Activated CD8-positive, alpha-beta memory T cell treated with anti-CD3 and anti-CD28 coated beads for 1 hour (primary cell): ENCODE measurements at places on chromosomes 6 and 20.
A peak's percentile ranks its signal among the peaks of the same experiment; 100 is the strongest.

DNA sequence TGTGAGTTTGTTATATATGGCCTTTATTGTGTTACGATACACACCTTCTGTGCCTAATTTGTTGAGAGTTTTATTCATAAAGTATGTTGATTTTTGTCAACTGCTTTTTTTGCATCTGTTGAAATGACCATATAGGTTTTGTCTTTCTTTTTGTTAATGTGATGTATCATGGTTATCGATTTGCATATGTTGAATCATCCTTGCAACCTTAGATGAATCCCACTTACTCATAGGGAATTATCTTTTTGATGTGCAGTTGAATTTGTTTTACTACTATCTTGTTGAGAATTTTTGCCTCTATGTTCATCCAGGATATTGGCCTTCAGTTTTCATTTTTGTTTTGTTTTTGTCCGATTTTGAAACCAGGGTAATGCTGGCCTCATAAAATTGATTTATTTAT lies 45.7 kb upstream of the TPD52L1 start:
- no peak for DNase-seq

DNA sequence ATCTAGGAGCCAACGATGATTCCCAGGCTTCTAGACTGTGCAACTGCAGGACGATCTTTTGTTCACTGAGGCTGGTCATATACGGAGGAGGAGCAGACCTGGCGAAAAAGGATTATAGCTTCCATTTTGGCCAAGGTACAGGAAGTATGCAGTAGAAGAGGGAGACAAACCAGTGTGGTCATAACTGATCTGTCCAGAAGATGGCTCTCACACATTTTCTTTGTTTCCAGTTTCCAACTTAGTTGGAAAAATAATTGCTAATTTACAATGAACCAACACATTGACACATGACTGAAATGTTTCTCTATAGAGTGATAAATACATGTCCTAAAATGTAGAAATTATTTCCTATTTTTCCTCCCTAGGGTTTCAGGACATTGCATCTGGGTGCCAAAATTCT lies 364.1 kb upstream of the BTBD3 start:
- no peak for DNase-seq

DNA sequence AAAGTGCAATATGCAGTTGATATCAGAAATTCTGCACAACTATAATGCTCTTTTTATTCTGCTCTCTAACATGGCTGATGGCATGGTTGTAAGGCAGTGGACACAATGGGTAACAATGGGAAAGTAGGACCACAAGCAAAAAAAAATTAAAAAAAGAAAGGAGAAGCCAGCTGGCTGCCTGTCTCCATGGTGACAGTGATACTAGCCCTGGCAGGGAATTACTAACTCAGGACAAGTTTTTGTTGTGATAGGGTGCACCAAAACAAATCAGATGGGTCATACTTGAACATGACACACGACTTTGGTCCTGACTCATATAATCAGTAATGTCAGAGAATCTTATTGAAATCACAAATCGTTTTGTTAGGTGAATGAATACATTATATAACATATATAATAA lies 169.4 kb downstream of the TRDN start:
- no peak for DNase-seq

- no peak for DNase-seq
Measured at GRCh38 chr6:112749673-112750072, 402.5 kb downstream of the RFPL4B start.

GRCh38 chr6:144744720-144745119 lies 459.6 kb downstream of the UTRN start:
- DNase-seq: no peak

DNA sequence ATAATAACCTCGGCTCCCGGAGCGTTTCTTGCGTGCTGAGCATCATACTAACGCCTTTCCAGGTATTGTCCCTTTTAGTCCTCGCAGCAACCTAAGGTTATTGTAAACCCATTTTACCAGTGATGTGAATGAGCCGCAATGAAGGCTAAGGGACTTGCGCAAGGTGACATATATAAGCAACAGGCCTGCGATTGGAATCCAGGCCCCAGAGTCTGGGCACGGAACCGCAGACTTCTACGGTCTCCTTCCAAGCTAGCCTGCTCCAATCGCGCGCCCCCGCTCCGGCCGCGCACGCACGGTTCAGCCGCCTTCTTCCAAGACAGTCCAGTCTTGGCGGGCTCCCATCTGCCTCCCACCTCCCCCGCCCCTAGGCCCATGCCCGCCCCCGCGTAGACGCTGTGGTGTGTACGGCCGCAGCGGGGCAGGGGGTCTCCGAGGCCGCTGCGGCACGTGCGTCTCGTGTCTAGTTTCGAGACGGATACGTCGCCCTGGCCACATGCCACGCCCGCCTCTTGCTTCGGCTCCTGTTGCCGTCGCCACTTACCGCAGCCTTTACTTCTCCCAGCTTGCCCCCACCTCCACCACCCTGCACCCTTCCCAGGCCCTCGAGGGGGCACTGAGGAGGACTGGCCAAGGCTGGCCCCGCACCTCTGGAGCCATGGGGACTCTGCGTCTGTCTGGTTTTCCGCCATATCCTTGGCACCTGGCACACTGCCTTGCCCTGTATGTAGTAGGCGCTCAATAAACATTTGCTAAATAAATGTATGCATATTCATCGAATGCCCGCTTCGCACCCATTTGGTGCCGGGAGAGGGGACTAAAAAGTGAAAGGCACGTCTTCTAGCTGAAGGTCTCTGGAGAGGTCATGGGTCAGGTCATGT lies 855 bp upstream of the GFOD1 start:
- no peak for DNase-seq

DNA sequence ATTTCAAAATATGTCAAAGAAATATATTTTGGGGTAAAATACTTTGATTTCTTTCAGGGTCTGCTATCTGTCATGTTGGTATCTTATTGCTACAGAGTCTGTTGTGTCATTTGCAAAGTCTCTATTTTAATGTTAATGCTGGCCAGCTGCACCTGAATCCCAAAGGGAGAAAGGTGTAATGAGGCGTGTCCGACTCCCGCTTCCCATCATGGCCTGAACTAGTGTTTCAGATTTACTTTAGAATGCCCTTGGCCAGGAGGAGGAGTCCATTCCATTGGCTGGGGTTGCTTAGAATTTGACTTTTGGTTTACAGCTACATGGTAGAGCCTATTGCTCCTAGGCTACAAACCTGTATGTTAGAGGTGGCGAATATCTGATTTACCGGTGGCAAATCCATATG lies 69.3 kb downstream of the FAM50B start:
- DNase-seq: no peak

DNA sequence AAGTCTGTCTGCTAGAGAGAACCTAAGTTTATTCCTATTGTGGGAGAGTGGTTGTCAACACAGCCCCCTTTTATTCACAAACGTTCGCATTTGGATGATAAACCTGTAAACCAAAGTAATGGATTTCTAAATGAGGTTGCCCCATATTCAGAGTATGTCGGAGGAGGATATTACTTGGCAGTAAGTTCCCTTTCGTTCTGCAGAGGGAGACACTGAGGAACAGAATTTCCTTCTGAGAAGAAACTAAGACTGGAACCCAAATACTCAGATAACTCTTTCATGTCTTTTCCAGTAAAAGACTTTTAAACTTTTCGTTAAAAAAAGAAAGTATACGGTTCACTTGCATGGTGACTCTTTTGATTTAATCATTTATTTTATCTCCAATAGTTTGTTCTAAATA lies 754.6 kb upstream of the MMS22L start:
- no peak for DNase-seq

GRCh38 chr6:90715093-90715655 lies 128.3 kb upstream of the MAP3K7 start:
- DNase-seq: no peak

GRCh38 chr20:62452475-62453095 lies 23.2 kb downstream of the GATA5 start:
- DNase-seq: no peak

- no peak for DNase-seq
Measured at GRCh38 chr20:577167-577791, 32.8 kb downstream of the TCF15 start.

GRCh38 chr6:14294270-14294951 lies 176.8 kb downstream of the CD83 start:
- DNase-seq: no peak

GRCh38 chr6:36867471-36868224 lies 7.0 kb downstream of the PPIL1 start:
- no peak for DNase-seq

GRCh38 chr20:4375881-4376280 lies 345.8 kb upstream of the PRND start:
- no peak for DNase-seq

- no peak for DNase-seq
Measured at GRCh38 chr6:17388365-17388764, 5.0 kb upstream of the CAP2 start.

DNA sequence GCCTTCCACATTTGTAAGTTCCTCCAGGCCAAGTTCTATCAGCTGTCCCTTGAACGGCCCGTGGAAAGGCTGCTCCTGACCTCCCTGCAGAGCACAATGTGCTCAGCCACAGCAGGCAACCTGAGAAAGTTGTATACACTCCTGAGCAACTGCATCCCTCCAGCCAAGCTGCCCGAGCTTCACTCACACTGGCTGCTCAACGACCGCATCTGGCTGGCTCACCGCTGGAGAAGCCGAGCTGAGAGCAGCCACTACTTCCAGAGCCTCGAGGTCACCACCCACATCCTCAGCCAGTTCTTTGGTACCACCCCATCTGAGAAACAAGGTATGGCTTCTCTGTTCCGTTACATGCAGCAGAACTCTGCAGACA lies 2.1 kb downstream of the ZSWIM1 start:
- no peak for DNase-seq

- DNase-seq: no peak
Measured at GRCh38 chr6:140566781-140567277, 1192.4 kb upstream of the CITED2 start.

DNA sequence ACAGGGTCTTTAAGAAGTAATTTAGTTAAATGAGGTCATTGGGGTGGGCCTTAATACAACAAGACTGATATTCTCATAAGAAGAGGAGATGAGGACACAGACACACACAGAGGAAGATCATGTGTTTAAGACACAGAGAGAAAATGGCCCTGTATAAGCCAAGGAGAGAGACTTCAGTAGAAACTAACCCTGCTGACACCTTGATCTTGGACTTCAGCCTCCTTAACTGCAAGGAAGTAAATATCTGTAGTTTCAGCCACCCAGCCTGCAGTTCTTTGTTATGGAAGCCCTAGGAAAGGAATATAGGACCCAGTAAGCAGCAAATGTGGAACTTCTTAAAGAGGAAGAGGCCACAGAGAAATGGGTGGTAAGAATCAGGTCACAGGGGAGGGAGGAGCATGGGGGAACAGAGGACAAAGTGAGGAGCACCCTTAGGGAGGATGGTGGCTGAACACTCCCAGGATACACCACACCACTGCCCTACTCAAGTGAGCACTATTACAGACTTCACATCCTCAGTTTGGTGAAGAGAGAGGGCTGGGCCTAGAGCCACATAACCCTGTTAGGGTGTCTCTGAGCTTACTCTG lies 762 bp downstream of the SIRPB1 start:
- no peak for DNase-seq

GRCh38 chr6:84546427-84546914 lies 217.9 kb downstream of the TBX18 start:
- no peak for DNase-seq

DNA sequence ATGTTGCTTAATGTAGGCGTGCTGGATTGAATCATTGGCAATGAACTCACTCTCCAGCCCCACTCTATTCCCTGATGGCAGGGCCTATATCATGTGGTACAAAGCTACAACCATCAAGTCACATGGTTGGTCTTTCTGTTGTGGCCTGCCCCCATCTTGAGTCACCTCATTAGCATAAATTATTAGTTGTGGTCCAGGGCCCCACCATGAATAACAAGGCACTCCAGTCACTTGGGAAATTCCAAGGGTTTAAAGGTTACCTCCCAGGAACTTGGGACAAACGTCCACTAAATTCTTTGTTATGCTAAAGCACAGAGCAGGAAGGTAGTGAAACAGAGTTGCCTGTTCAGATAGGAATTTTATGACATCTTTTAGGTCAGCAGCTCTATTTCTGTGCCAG lies 193.7 kb downstream of the SLC35F1 start:
- DNase-seq: no peak

GRCh38 chr6:63598049-63599036 lies 26.1 kb downstream of the LOC128125822 start:
- DNase-seq: peak; percentile 50

- DNase-seq: no peak
Measured at GRCh38 chr6:105080279-105080678, 99.5 kb downstream of the POPDC3 start.

DNA sequence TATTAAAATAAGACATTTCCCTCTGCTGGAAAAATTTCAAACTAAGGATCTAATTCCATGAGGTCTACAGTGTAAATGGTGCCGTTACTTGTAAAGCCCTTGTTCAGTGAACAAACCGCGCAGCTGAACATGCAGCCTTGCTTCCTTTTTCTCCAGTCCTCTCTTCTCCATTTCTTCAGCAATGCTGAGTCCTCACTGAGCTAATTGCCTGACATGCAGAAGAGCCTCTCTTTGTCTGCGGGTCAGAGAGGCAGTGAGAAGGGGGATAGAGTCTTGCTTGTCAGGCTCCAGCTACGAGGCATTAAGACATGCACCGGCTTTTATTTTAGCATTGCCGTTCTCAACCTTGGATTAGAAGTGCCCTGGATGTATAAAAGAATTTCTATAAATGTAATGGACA lies 25.7 kb downstream of the ZDHHC14 start:
- DNase-seq: no peak

GRCh38 chr6:167779129-167779992 lies 47.4 kb upstream of the AFDN start:
- DNase-seq: no peak

DNA sequence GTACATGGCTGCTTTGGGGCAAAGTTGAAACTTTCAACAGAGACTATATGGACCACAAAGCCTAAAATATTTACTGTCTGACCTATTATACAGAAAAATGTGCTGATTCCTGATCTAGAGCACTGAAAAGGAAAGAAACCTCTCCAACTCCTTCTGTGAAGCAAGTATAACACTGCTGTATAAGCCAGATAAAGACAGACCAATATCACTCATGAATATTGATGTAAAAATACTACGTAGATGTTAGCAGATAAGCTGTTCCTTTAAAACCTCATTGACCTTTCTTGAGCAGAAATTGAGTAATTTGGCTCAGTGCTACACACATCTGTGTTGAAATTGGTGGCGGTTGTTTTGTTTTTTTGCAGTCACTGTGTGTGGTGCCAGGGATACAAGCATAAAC lies 69.9 kb upstream of the HDAC2 start:
- DNase-seq: no peak

- DNase-seq: no peak
Measured at GRCh38 chr20:49303065-49303552, 25.3 kb upstream of the ZNFX1 start.

GRCh38 chr20:7540923-7541322 lies 399.3 kb downstream of the HAO1 start:
- DNase-seq: no peak

DNA sequence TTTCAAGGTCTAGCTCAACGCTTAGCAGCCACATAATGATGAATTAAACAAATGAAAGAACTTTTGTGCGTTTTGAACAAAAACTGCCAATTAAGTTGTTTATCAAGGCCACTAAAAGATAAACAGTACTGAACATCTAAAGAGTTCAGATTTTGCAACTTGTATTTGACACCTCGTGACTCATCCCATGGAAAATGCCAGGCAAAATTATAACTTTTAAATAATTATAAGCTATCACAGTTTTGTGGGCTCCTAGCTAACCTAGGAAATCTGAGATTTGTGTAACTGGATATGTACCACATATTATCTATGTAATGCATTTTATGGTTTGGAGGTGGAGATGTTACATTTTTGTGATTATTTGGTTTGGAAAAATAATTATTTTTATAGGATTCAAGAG lies 9.6 kb upstream of the BAG2 start:
- no peak for DNase-seq

GRCh38 chr6:157795841-157796240 lies 27.2 kb upstream of the SNX9 start:
- no peak for DNase-seq
